ENCODE measurements at places on chromosomes 7 and 10.

- peak; percentile 26 for DNase-seq
Observed at GRCh38 chr7:29289156-29290021, 94.8 kb downstream of the CHN2 start.

DNA sequence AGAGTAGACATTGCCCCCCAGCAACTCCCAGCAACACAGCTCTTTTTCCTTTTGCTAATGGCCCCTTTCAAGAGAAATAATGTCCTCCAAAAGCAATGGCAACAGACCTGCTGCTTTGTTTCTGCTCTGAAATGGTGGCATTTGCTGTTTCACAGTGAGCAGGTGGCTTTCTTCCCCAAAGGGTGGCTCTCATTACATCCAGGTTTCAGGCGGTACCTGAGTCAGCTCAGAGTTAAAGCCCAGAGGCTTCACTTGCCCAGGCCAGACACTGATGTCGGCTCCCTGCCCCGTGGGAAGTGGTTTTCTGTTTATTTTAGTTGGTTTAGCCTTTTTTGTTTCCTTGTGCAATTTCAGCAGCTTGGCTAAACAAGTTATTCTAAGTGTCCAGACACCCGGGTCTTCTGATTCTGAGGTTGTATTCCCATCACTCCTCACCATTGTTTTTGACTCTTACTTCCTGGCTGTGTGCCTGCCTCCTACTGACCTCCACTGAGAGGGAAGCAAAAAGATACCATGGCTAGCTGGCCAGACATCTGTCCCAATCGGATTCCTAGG lies 7.8 kb upstream of the ATOH7 start:
- no peak for DNase-seq

GRCh38 chr10:6579904-6580278 lies at the start of gene PRKCQ:
Gene PRKCQ (minus strand): TSS chr10:6580276. CDS start chr10:6515135, 65,141 bp downstream.
- DNase-seq: no peak

- no peak for DNase-seq
Observed at GRCh38 chr7:36972140-36972518, 247.8 kb upstream of the AOAH start.

- no peak for DNase-seq
Observed at GRCh38 chr7:132072165-132072564, 504.1 kb downstream of the PLXNA4 start.

DNA sequence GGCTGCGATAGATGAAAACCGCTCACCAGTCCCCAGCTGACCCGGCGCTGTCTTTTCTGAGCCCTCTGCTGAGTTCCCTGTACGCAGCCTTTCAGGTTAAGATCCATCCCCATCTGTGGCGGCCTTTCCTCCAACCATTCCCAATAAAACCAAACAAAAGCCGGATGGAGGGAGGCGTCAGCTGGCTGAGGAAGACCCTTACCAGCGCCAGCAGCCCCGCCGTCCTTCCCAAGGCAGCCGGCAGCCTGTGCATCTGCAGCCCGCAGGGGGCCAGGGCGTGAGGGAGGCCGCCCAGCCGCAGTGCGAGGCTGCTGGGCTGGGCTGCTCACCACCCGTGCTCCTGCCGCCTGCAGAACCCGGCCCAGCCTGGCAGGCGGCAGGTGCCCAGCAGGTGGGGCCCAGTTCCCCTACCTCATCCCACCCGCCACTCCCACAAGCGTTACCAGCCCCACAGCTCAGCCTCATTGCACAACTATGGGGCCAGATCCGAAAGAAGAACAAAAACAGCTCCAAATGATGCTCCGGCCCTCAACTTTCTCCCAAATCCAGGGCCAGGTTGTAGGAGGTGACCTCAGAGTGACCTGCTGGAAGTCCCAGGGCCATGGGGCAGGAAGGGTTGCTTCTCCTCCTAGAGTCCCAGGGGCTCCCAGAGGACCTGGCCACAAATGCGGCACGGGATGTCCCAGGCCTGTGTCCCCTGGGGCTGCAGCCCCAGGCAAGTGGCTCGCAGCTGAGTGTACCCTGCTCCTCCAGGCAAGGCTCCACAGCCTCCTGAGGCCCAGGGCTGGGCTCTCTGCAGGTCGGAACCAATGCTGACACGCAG lies 23.8 kb downstream of the PAPOLB start:
- DNase-seq: no peak

GRCh38 chr7:91250706-91251105 lies 13.5 kb upstream of the FZD1 start:
- DNase-seq: no peak

DNA sequence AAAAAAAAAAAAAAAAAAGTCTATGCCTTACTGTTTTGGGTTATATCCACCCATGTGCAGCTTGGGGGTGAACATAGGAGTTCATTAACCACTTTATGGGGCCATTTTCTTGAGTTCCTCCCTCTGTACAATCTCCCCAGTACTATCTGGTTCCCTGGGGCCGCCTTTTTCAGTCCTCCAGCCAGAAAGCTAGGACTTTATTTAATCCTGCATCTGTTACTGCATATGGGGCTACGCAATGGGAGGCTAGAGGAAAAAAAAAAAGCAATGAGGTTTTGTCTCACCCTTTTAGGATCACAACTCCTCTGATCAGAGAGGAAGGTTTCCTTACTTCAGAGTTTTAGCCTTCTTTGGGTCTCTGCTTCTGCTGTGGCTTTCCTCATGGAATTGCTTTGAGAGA lies 51.0 kb downstream of the BTRC start:
- DNase-seq: no peak

GRCh38 chr7:94940241-94940640 lies 32.8 kb downstream of the PPP1R9A start:
- no peak for DNase-seq

DNA sequence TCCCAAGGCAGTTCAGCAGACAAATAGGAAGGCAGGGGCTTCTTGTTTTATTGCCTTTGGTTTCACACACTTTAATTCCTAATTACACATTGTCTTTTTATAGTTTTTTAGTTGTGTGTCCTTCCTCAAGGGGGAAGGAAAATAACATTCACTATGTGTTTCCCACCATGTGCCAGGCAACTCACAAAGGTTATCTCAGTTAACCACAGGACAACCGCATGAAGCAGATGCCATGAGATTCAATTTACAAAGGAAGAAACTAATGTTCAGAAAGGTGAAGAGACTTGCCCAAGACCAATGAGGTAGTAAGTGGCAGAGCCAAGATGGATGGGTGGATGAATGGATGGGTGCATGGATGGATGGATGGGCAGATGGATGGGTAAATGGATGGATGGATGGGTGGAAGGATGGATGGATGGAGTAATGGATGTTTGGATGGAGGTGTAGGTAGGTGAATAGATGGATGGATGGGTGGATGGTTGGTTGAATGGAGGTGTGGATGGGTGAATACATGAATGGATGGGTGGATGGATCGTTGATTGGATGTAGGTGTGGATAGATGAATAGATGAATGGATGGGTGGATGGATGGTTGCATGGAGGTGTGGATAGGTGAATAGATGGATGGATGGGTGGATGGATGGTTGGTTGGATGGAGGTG lies 77.9 kb downstream of the ARHGAP22 start:
- DNase-seq: no peak

- DNase-seq: no peak
Observed at GRCh38 chr10:70558295-70558694, 44.2 kb downstream of the PRF1 start.

DNA sequence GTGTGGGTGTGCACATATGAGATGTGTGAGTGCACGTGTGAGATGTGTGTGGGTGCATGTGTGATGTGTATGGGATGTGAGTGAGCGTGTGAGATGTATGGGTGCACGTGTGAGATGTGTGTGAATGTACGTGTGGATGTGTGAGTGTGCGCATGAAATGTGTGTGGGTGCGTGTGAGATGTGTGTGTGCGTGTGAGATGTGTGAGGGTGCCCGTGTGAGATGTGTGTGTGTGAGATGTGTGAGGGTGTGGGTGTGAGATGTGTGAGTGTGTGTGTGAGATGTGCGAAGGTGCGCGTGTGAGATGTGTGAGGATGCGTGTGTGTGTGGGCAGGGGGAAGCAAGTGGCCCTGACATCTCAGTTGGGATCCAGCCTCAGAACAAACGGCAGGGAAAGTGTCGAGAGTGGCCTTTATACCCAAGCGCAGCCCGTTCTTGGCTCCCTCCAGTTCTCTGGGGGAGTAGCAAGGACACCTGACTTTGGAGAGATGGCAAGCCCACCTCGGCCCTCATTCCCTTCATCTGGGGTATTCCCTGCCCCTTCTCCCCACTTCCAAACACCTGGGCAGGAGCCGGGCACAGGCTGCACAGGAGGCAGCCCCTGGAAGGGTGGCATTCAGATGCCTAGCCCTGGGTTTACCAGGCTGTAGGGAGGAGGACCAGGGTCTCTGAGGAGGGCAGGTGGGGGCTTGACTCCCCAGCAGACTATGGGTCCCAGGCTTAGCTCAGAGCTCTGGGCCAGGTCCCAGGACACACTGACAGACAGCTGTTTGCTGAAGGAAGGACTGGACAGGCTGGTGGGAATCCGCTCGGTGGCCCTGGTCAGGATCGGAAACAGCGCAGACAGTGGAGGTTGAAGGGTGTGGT lies 31.6 kb downstream of the PPIF start:
- no peak for DNase-seq

GRCh38 chr7:47581804-47582763 lies at the start of gene TNS3:
Gene TNS3 (minus strand): TSS chr7:47582111. CDS start chr7:47439636, 142,475 bp downstream.
- DNase-seq: peak; percentile 32

DNA sequence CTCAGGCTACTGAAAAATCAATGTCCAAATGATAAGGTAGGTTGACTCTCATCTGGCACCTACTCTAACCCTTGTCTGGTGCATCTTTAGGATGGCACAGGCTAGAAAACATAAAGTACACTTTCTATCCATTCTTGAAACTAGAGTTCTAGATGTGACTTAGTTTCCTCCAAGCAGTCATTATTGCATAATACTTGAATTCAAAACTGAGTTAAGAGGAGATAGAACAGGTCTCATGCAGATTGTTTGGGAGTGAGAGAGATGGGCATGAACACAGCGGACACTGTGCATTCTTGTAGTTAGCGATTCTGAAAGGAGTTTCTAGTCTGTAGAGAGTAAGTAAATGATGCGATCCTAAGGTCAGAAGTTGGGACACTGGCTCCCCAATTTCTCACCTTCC lies 149.2 kb downstream of the PDE1C start:
- DNase-seq: no peak

DNA sequence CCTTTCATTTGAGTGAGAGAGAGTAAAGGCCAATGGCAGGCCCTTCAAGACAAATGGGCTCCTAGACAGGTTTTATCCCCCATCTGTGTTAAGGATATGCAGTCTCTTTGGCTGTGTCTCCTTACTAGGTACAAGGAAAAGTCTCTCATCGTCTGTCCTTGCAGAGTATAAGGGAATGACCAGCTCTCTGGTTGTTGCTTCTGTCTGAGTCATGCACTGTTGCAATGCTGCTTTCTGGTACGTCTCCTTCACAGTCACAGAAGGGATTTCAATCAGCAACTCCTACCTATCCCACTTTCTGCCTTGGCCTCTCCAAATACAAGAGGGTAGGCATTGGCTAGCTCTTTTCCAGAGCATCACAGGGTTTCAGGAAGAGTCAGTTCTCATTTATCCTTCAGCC lies 48.1 kb downstream of the CTTNBP2 start:
- peak; percentile 61 for DNase-seq

DNA sequence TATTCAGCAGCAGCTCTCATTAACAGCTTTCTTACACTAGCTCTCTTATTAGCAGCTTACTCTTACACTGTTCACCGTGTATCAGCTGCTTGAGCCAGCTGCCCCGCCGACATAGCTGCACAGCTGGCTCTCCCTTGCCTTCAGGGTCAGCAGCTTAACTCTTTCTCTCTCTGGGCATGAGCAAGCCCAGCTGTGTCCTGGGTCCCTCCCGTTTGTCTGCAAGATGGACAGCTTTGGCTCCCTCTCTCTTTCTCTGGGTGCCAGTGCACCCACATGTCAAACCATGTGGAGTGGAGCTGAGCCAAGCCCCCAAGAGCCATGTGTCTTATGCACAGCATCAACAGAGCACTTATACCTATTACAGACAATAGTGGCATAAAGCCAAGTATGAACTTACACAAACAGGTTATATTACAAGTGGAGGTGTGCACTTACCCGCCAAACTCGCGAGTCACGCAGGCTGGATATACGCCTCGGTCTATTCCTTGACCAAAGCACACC lies 35.7 kb upstream of the MTPAP start:
- DNase-seq: peak; percentile 15

- DNase-seq: no peak
Observed at GRCh38 chr10:80589726-80590373, 52.1 kb downstream of the SH2D4B start.

DNA sequence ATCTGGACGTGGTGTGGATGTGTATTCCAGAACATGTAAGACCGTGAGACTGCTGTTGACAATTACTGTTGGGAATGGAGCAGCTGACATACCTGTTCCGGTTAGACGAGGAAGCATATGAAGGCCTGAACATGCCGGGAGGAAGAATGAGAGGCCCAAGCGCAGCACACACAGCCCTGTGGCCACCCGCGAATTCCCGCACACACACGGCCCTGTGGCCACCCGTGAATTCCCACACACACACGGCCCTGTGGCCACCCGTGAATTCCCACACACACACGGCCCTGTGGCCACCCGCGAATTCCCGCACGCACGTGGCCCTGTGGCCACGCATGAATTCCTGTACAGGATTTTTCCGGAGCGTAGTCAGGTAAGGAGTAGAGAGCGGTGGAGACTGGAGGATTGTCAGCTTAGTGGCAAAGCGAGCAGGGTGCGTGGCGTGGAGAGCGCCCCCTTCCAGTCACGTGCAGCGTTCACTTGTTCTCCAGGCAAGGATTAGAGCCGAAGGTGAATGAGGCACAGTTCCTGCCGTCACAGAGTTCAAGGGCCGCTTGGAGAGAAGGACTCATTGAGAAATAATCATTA lies 9.5 kb upstream of the SUN1 start:
- no peak for DNase-seq

- DNase-seq: no peak
Observed at GRCh38 chr7:39727231-39728012, 104.0 kb downstream of the RALA start.

DNA sequence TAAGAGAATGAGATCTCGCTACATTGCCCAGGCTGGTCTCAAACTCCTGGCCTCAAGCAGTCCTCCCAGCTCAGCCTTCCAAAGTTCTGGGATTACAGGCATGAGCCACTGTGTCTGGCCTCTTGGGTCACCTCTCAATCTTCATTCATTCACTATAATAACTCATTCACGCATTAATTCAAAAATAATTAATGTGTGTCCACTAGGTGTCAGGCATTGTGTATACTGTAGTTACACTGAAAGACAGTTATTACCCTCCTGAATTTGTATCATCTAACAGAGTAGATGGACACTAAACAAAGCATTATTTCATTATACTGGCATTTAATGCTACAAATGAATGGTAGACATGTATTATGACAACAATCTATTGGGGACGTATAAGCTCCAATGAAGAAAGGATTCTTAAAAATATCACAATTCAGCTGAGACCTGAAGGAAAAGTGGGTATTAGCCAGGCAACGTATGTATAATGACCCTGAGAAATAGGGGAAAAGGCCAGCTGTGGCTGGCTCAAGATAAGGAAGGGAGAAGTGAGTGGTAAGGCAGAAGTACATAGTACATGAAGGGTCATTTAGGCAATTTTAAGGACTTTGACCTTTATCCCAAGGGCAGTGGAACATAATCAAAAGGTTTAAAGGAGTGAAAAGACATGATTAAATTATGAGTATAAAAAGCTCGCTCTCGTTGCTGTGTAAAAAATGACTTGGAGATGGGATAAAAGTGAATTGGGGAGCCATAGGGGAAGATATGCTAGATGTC lies 150.7 kb downstream of the BTAF1 start:
- no peak for DNase-seq

GRCh38 chr7:108592646-108593201 lies 23.1 kb downstream of the DNAJB9 start:
- DNase-seq: no peak
